Activated CD8-positive, alpha-beta memory T cell treated with anti-CD3 and anti-CD28 coated beads, Interleukin-2, amount 50 U/mL, for 4 hours (primary cell): ENCODE measurements at places on chromosomes 13 and 19.

DNA sequence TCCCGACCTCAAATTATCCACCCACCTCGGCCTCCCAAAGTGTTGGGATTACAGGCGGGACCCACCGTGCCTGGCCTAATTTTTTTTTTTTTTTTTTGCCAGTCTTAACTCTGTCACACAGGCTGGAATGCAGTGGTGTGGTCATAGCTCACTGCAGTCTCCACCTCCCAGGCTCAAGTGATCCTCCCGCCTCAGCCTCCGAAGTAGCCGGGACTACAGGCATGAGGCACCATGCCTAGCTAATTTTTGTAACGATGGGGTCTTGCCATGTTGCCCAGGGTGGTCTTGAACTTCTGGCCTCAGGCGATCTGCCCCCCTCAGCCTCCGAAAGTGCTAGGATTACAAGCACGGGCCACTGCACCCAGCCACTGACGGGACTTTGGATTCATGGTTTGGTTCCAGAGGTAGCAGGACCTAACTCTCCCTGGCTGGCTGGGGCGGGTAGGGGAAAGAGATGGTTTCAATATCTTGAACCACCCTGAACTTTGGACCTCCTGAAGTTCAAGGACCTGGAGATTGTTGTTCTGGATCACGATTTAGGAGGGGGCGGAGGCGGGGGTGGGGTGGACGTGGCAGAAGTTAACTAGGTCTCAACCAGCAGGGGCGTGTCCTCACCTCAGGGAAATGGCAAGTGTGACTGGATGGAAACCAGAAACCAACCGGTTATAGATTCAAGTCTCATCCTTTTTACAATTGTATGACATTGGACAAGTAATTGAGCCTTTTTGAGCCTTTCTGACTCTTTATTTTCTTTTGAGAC lies 40.8 kb downstream of the IER2 start:
- DNase-seq: no peak

GRCh38 chr19:7515645-7516151 lies at the start of gene ZNF358:
TSS of gene ZNF358 (plus strand) at chr19:7516103. CDS start at chr19:7519243, 3,140 bp downstream.
- peak; percentile 48 for DNase-seq

- no peak for DNase-seq
Observed at GRCh38 chr19:11321191-11322126, 18.0 kb downstream of the RAB3D start.

GRCh38 chr13:80386002-80386401 lies 45.1 kb upstream of the SPRY2 start:
- no peak for DNase-seq

DNA sequence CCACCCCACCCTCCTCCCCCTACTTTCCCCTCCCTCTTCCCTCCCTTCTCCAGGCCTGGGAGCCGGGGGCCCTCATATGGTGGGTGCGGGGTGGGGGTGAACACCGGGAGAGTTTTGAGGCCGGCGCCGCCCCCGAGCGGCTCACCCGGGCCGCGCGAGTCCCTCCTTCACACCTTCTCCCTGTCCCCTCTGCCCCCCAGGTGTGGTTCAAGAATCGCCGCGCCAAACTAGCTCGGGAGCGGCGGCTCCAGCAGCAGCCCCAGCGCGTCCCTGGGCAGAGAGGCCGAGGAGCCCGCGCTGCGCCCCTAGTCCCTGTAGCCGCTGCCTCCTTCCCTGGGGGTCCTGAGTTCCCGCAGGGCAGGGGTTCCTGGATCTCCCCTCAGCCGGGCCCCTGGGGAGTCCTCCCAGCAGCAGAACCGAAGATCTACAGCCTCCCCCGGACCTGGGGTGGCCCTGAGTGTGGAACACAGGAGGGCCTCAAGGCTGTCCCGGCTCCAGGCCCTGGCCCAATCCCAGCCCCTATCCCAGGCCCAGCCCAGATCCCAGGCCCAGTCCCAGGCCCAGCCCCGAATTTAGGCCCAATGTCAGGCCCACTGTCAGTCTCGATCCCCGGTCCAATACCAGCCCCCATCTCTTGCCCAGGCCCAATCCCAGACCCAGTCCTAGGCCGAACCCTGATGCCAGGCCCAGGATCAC lies 1.7 kb downstream of the TPRX2 start:
- no peak for DNase-seq
